ENCODE measurements at places on chromosomes 2 and 18. TPM values are rescaled to one million over a fixed set of nuclear protein-coding genes. Genes with fewer than 3 reads are reported as not detected.

GRCh38 chr2:75480971-75481836 is 79.5 kb downstream of the EVA1A start:
- no peak for DNase-seq

GRCh38 chr2:241003830-241004564 is 5.6 kb downstream of the SNED1 start:
- DNase-seq: no peak

DNA sequence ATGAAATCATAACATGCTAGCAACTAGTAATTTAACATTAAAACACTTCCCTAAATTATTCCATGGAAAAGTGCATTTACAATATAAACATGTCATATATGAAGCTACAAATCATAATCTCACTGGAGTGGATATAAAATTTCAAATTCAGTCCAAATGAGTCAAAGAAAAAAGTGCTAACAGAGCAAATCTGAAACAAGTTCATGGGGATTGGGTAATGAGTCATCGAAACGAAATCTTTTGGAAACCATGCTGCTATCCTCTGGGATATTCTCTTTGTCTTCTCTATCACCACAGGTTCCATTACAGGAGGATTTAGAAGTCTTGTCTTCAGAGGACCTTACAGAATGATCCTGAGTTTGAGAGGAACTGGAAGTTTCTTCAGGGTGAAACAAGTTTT is 34.1 kb downstream of the STK17B start:
- DNase-seq: no peak

- no peak for DNase-seq
These were observed 86.4 kb downstream of the LIMS1 start for GRCh38 chr2:108620656-108621055.

GRCh38 chr2:55618275-55619055 is 1.0 kb upstream of the PPP4R3B start:
- DNase-seq: no peak

DNA sequence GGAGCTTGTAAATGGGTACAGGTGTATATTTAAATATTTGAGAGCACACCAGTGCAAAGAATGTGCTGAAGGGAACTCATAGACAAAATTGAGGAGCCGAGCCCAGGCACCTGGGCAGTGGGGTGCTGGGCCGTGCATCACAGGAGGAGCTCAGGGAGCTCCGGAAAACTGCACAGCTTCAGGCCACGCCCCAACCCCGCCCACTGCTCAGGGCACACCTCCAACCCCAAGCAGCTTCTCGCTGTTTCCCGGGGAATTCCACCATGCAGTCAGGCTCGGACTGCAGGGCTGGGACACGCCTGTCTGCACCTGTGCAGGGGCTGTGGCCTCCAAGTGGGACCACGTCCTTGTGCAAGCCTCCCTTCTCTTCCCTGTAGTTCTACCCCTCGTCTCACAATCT is 243.0 kb downstream of the HDAC4 start:
- no peak for DNase-seq

DNA sequence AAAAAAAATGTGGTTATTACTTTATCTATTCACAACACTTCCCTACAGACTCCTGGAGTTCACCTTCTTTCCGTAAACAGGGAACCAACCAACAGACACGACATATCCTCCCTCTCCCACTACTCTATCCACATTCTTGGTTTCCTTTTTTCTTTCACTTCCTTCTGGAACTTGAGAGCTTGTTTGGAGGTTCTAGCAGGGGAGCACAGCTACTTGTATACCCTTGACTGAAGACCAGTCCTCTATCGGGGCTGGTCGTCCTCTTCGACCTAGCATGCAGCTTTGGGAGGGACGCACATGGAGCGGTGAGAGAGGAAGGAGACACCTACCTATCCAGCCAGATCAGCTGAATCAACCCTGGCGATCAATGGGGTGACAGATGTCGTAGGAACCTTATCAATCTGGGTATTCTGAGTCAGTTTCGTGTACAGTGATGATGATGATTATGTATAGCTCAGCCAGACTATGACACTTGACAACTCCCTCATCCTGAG is 43.5 kb upstream of the MSH2 start:
- DNase-seq: no peak

GRCh38 chr2:201661366-201661765 is 18.1 kb upstream of the TMEM237 start:
- DNase-seq: no peak

DNA sequence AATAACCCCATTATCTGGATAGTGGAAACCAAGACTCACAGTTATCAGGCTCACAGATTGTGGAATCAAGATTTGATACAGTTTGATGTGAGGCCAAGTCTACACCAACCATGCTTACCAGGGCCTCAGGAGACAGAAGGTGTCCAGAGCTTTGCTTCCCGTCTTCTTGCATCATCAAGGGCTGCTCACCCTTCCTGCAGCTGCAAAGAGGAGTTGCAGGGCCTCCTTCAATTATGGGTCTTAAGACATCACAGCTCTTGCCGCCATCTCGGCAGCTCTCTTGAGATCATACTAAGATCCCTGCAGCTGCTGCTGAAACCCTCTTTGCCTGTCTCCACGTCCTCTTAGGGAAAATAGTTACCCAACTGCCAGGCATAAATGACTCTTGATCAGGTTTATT is 176.0 kb downstream of the MGAT5 start:
- DNase-seq: no peak

DNA sequence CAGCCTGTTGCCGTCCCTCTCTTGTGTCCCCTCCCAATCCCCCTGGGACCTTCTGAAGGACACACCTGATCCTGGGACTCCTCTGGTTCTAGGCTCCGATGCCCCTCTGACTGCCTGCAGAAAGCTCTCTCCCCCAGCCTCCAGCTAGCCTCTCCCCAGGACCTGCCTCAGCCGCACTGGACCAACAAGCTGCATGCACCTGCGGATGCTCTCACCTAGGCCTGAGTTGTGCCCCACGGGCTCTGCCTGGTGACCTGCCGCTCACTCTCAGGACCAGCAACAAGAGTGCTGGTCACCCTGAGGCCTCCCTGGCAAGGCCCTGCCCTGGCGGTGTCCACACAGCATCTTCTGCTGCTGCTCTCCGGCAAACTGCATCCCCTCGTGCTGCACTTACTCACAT is 63.0 kb downstream of the EIPR1 start:
- DNase-seq: no peak

GRCh38 chr18:61085761-61086160 is 247.5 kb upstream of the CDH20 start:
- no peak for DNase-seq

GRCh38 chr2:237294460-237294859 is 119.5 kb downstream of the COL6A3 start:
- DNase-seq: no peak

- DNase-seq: no peak
These were observed 125.8 kb downstream of the GALNT14 start for GRCh38 chr2:31012406-31012805.

GRCh38 chr2:20675701-20676352 is 8.9 kb downstream of the GDF7 start:
- no peak for DNase-seq

GRCh38 chr2:29134933-29135332 is 19.7 kb downstream of the CLIP4 start:
- DNase-seq: no peak

GRCh38 chr18:24924066-24924716 is 427.8 kb downstream of the ZNF521 start:
- no peak for DNase-seq

Gene LONRF2
- total RNA-seq: 12.9 TPM

Gene STPG4
- 0.36 TPM for total RNA-seq

Gene GPR45
- total RNA-seq: not detected

Gene EVA1A
- 0.21 TPM for total RNA-seq

Gene CDC42EP3
- total RNA-seq: 6.1 TPM

Gene SIX3
- 0.21 TPM for total RNA-seq

Gene HOXD3
- total RNA-seq: 1.8 TPM

Gene DOK6
- not detected for total RNA-seq

Gene ALK
- total RNA-seq: not detected

Gene CDH19
- not detected for total RNA-seq

Measured in Panc1 (cell line).